ENCODE measurements at places on chromosomes 1 and 21. TPM values are rescaled to one million over a fixed set of nuclear protein-coding genes. Genes with fewer than 3 reads are reported as not detected.
A peak's percentile ranks its signal among the peaks of the same experiment; 100 is the strongest.

The ANKRD45 gene
- 0.21 TPM for total RNA-seq

The CYP4B1 gene
- total RNA-seq, result not detected

GRCh38 chr1:4344065-4344732, 310.2 kb upstream of the AJAP1 start:
- DNase-seq, result no peak

The TBX15 gene
- total RNA-seq, result 4.7 TPM

DNA sequence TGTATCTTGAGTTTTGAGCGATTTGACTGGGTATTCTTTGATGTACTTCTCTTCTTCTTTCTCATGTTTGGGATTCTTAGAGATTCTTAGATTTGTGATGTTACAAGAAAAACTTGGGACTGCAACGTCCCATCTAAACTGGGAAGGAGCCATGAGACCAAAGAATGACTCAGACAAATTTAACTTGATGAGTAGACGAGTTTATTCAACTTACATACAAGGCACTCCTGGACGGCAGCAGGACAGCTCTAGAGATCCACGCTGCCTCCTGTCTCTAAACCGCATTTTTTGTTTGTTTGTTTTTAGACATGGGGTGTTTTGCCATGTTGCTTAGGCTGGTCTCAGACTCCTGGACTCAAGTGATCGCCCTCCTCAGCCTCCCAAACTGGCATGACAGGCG, 137.1 kb downstream of the PIK3R3 start:
- DNase-seq, result peak; percentile 15

- DNase-seq, result no peak
These were observed 25.9 kb downstream of the COL6A1 start for GRCh38 chr21:46007492-46007868.

GRCh38 chr1:20903437-20903836, 116.3 kb upstream of the HP1BP3 start:
- no peak for DNase-seq

GRCh38 chr1:104624538-104624937, 874.8 kb downstream of the AMY1C start:
- no peak for DNase-seq

The MFAP2 gene
- total RNA-seq, result 34.5 TPM

DNA sequence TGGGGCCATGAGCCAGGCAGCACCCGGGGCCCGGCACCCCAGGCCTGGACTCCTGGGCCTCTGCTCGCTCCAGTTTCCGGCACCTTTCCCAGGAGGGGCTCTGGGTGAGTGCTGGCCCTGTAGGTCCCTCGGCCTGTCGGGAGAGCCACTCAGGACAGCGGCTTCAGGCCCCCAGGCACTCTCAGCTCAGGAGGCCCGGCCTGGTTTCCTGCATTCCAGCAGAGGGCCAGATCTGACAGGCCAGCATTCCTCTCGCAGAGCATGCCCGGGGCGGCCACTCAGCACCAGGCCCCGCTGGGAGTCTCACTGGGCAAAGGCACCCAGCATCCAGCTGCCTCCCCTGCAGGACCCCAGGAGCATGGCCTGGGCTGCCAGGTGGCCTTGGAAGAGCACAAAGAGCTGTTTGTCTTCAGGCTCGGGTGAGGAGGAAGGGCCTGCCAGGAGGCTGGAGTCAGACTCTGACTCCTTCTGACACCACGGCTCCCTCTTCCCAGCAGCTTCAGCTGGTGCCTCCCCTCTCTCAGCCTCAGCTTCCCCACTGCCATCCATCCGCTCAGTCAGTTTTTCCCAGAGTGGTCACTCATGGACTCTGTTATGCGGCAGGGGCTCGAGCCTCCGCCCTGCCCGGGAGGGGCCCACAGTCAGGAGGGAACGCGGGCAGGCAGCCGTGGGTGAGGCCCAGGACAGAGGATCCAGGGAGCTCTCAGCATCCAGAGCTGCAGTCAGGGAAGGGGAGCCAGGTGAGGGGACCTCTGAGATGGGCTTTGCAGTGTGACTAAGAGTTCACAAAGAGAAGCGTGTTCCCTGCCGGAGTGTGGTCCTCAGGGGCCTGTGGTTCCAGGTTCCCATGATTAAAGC, 51.7 kb downstream of the WNT9A start:
- DNase-seq, result no peak

GRCh38 chr1:4393191-4393590, 261.2 kb upstream of the AJAP1 start:
- no peak for DNase-seq

DNA sequence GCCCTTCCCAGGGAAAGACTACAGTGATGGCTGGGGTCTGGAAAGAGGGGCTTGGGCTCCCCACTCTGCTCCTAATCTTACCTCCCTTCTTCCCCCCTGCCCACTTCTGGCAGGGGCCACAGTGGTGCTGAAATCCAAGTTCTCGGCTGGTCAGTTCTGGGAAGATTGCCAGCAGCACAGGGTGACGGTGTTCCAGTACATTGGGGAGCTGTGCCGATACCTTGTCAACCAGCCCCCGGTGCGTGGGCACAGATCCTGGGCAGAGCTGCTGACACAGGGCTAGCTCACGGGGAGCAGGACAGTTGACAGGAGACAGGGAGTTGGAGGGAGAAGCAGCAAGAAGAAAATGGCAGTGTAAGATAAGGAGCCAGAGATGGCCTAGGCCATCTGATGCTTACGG, 2.4 kb downstream of the SLC27A3 start:
- no peak for DNase-seq

Measured in HFFc6 (cell line).